Activated naive CD4-positive, alpha-beta T cell treated with Interleukin-2 at 50 U/mL for 16 hours (primary cell): ENCODE measurements at places on chromosomes 5 and 9.

- no peak for DNase-seq
Observed at GRCh38 chr5:146894753-146895521, 16.4 kb upstream of the PPP2R2B start.

- DNase-seq, result no peak
Observed at GRCh38 chr5:65867542-65868195, 58.7 kb upstream of the ERBIN start.

GRCh38 chr5:25345240-25345771 lies 700.5 kb upstream of the CDH10 start:
- no peak for DNase-seq

DNA sequence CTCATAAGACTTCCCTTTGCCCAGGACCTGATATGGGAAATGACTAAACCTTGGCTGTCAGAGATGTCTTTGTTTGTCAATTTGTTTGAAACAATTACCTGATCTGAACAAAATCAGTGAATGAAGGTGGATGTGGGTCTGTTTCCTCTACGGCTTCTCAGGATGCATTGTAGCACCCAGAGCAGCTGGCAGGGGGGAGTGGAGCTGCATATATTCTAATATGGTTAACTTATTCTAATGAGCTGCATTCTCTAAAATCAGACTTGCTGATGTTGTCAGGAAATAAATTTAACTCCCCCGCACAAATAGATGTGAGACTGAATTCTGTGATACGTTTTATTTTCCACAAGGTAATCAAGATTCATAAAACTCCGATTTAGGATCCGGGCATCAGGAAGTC lies 665.4 kb downstream of the MAT2B start:
- DNase-seq, result no peak

GRCh38 chr9:84791643-84792042 lies 122.1 kb downstream of the NTRK2 start:
- DNase-seq, result no peak

GRCh38 chr5:109516390-109516789 lies 106.6 kb upstream of the PJA2 start:
- no peak for DNase-seq

GRCh38 chr5:67543720-67544270 lies 347.2 kb upstream of the CD180 start:
- DNase-seq, result no peak

DNA sequence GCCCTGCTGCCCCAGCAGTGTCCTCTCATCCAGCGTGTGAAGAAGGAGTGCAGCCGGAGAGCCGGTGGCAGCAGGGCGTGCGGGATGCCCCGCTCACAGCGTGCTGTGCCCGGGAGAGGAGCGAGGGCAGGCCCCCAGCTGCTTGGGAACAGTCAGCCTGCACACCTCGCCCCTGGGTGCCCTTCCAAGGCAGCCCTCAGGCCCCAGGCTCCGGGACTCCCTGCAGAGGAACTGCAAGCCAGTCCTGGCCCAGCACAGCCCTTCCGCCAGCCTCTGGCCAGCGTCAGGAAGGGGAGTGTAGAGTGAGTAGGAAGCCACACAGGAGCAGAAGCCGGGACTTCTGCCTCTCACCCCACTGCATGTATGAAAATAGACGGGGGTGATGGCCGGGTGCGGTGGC lies 43.5 kb downstream of the ADAMTS2 start:
- no peak for DNase-seq

DNA sequence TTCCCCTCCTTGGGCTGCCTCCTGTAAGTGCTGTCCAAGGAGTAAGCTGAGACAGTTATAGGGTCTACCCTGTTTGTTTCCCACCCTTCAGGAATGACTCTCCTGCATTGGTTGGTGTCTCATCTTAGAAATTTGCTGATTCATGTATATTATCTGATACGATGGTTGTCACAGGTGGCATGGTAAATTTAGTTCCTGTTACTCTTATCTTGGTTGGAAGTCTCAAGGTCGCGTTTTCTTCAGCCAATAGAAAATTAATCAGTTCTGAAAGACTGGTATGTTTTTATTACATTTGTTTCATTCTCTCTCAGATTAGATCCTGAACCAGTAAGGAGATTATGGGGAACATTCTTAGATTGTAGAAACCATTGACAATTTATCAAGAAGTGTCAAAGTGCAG lies 42.7 kb downstream of the SCGB3A1 start:
- no peak for DNase-seq

DNA sequence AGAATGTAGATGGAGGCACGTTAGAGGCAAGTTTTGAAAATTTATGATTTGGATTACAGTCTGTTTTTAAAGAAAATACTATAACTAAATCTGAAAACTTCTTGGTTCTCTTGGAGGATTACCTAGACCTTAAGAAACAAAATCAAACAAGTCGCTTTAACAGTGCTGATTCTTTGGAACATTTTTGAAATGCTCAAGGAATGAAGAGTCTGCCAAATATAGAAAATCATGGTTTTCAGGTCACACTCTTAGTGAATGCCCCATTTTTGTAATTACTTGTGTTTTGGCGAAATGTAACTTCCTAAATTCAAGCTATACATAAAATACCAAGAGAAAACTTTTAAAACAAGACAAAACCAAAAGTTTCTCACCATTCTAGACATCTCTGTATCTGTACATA lies 93.2 kb downstream of the EQTN start:
- no peak for DNase-seq
